Activated CD4-positive, alpha-beta T cell treated with anti-CD3 and anti-CD28 coated beads, Interleukin-2, Interleukin-4, amounts not matched to agents 100 ng/mL and 50 ng/mL, durations not matched to agents 16 hours and 8 hours (primary cell): ENCODE measurements at places on chromosomes 5 and 9.

- no peak for DNase-seq
Measured at GRCh38 chr5:9126490-9126889, 419.4 kb downstream of the SEMA5A start.

DNA sequence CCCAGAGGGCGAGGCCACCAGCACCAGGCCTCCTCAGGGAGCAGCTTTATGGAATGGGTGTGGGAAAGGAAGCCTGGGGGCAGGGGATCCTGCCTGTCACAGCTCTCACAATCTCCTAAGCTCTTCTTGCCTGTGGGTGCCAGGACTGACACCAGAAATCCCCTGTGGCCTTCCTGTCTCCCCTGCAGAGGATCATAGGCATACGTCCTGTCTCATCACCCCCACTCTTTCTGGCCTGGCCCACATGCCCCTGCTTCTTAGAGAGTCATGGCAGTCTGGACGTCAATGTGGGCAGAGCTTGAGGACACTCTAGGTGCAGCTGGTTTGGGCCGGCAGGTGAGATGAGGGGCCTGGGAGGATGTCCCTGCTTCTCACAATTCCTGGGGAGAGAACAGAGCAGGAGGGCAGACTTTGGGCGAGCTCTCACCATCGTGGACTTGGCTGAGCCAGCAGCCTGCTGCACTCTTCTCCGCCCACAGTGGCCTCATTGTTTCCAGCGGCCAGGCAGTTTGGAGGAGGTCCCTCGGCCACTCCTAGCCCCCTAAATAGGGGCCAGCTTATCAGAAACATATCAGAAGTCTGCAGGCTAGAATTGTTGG lies 67.3 kb upstream of the ZFR start:
- no peak for DNase-seq

DNA sequence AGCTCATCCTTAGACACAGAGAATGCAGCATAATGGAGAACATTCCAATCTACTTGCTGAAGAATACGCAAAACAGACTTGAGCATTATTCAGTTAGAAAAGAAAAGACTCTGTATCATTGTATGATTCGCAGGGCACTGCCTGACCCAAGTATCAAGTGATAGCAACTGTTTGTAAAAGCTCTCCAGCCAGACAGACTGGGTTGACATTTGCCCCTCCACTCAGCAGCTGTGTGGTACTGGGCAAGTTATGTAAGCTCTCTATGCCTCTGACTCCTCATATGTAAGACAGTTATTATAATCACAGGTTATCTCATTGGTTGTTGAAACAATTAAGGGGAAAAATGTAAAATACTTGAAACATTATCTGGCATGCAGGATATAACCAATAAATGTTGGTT lies 505.0 kb downstream of the ELAVL2 start:
- no peak for DNase-seq

- DNase-seq, result no peak
Measured at GRCh38 chr5:163309914-163310313, 127.5 kb upstream of the CCNG1 start.

DNA sequence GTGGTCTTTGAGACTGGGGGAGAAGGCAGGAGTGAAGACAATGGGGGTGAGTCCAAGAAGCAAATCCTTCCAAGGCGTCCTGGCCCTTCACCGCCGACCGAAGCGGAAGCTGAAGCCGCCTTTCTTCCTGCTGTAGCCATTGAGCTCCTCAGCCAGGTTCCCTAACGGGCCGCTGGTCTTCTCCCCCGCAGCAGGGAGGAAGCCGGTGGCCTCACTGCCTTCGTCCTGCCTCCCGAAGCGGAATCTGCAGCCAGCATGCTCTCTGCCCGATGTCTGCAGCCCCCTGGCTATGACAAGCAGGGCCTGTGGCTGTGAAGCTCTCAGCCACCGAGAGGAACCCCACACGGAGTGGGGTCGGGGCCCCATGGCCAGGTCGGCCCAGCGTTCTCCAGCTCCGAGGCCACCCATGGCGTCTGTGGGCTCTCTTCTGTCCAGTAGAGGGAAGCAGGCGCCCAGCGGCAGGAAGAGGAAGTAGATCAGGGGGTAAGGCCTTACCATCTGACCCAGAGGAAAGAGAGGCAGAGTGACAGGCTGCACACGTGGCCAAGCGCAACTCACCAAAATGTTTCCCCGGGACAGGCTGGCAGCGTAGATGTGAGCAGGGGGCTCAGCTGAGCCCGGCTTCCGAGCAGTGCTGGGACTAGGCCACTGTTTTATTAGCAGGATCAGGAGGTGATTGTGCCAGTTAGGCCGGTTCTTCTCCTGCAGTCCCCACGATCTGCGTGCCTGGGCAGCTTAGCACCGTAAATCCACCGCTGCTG lies 3.1 kb downstream of the QRFP start:
- DNase-seq, result no peak

DNA sequence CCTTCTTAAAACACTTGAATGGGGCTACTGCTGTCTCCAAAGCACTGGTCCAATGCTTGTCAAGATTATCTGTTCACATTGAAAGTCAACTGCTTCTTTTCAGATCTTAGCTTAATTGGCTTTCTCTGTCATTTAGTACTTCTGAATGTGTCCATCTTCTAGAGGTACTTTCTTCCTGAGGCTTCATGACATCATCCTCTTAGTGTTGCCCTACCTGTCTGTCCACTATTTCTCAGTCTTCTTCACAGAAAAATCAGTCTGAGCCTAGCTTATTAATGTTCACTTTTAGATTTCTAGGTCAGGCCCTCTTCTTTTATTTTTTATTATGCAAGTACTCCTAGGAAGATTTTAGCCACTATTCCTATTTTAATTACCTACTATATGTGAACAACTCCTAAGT lies 899.9 kb downstream of the DTWD2 start:
- DNase-seq, result no peak

DNA sequence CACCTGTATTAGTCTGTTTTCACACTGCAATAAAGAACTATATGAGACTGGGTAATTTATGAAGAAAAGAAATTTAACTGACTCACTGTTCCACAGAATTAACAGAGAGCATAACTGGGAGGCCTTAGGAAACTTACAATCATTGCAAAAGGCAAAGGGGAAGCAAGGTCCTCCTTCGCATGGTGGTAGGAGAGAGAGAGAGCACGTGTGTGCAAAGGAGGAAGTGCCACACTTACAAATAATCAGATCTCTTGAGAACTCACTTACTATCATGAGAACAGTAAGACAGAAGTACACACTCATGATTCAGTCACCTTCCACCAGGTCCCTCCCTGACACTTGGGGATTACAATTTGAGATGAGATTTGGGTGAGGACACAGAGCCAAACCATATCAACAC lies 258.7 kb downstream of the TRIM32 start:
- DNase-seq, result no peak

DNA sequence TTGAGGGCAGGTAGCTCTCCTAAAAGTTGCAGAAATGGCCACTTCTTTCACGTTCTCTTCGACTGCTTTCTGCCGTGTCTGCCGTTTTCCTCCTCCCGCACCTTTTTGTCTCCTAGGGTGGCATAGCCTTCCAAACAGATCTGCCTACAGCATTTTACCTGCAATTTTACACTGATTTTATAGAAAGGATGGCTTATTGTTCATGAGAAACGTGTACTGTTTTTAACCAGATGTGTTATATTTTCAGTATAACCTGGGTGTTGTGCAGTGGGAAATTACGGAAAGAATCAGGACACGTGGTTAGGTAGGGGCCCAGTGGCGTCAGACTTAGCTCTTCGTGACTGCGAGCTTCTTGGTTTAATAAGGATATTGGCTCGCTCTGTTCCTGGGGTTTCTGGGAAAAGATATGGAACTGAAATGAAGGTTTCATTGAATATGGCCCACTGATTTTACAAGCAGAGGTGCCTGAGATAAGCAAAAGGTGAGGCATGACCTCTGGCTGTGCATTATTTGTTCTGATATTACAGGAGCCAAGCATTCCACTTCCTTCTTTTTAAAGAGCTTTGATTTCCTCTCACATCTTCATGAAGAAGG lies 43.7 kb upstream of the PRSS3 start:
- DNase-seq, result no peak

DNA sequence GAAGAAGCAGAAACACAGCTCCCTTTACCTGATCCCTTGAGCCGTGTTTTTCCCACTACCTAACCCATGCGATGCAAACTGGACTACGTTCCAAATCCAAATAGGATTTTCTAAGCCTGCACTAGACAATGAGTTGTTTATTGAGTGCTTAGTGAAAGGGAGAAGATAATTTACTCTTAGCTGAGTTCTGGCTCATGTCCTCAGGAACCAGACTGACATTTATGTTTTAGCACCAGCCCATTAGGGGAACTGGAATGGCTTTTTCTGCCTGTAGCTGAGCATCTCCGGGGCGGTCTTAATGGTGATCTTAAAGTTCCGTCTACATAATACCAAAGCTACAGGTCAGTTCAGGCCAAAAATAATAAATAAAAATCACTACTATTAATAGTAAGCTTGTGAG lies 81.5 kb downstream of the SH3TC2 start:
- DNase-seq, result no peak
